ENCODE measurements at places on chromosomes 3 and 15.

DNA sequence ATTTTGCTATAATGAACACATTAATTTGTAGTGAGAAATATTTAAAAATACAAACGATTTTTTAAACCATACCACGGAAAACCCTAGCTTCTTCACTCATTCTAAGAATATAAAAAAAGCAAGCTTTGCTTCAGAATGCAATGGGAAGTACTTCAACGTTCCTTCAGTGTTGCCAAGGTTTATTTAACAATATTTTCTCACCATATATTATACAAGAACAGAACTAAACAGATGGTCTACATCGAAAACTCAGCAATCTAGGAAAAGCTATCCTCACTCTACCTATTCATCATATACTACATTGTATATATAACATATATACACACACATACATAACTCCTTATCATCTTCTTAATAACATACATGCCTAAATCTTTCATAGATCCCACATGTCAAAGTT is 1047.4 kb downstream of the IGSF11 start:
- no peaks in the 10 kb centered on the region for H3K36me3 ChIP-seq
- H3K27me3 ChIP-seq, result no peaks in the 10 kb centered on the region
- no peaks in the 10 kb centered on the region for H3K4me1 ChIP-seq
- DNase-seq, result no peak
- no peak overlapping the region for H3K27ac ChIP-seq

GRCh38 chr3:119627461-119627860 is 29.8 kb downstream of the PLA1A start:
- DNase-seq, result no peak
- H3K27ac ChIP-seq, result peak overlapping the region; percentile 25
- no peak overlapping the region for H3K4me3 ChIP-seq
- H3K27me3 ChIP-seq, result no peaks in the 10 kb centered on the region
- no peaks in the 10 kb centered on the region for H3K4me1 ChIP-seq
- H3K36me3 ChIP-seq, result no peaks in the 10 kb centered on the region

- no peaks in the 10 kb centered on the region for H3K36me3 ChIP-seq
- no peak overlapping the region for H3K27ac ChIP-seq
These were observed 79.0 kb downstream of the NAALADL2 start for GRCh38 chr3:174938102-174938501.

DNA sequence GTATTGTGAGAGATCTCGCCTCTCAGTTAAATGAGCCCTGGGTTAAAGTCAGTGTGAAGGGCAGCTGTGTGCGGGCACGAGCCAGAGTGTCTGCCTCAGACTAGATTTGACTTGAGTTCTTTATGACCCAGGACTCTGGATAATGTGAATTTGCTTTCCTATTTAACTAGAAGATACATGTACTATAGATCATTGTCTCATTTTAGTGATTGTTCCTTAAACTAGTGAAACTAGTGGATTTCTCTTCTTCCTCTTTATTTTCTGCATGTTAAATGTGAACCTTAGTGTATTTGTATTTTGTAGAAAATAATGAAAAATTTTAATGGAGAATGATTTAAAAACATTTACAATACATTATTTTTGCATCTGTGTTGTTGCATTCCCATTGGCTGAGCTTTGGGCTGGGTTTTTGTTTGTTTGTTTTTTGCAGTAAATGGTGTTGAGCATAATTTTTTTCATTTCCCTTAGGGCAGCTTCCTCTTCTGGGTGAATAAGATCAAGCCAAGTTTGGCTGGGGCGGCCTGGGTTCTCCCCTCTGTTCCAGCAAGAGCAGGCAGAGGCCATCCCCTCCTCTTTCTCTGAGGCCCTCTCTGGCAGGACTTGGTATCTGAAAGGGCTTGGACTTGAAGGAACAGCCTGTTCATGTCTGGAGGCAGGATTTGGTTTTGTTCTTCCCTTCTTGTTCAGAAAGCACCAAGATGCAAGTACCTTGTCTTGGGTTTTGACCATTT is 15.0 kb downstream of the GCSAM start:
- no peaks in the 10 kb centered on the region for H3K4me1 ChIP-seq
- H3K4me3 ChIP-seq, result no peak overlapping the region
- H3K27me3 ChIP-seq, result no peaks in the 10 kb centered on the region
- no peaks in the 10 kb centered on the region for H3K36me3 ChIP-seq
- no peak overlapping the region for H3K27ac ChIP-seq

DNA sequence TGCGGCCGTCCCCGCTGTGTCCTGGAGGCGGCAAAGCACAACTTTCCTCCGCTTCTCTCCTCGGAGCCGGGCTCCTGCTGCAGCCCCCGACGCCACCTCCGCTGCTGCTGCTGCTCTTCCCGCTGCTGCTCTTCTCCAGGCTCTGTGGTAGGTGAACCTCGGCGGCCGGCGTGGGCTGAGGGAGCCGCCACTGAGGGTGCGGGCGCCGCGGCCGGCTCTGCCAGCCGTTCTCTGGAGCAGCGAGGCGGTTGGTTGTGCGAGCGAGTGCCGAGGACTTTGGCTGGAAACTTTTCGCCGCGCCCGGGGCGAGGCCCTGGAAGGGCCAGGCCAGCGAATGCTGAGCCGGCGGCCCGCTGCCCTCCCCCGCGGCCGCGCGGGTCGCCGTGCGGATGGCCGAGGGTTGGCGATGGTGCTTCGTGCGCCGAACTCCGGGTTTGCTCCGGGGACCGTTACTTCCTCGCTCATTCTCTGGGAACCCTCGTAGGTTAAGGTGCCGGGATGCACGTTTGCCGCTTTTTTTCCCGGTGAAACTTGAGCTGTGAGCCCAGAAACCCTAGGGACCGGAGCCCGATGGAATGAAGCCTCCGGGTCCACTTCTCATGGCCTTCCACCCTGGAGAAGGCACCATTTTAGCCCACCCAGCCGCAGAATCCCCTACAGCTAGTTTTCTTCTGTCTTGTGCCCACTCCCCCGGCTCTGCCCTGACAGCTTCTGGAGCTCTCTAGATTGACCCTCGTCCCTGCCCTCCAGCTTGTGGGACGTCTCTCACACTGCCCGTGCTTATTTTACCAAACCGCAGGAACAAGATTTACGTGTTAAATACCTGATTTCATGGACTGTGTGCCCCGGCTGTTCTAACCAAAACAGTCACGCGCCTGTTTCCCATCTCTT is 660 bp downstream of the NECTIN3 start:
- no peaks in the 10 kb centered on the region for H3K36me3 ChIP-seq
- peak overlapping the region; percentile 90 for H3K4me3 ChIP-seq
- H3K27ac ChIP-seq, result peak overlapping the region; percentile 92
- peaks cover 3% of the 10 kb centered on the region for H3K4me1 ChIP-seq
- no peak for DNase-seq
- no peaks in the 10 kb centered on the region for H3K27me3 ChIP-seq

DNA sequence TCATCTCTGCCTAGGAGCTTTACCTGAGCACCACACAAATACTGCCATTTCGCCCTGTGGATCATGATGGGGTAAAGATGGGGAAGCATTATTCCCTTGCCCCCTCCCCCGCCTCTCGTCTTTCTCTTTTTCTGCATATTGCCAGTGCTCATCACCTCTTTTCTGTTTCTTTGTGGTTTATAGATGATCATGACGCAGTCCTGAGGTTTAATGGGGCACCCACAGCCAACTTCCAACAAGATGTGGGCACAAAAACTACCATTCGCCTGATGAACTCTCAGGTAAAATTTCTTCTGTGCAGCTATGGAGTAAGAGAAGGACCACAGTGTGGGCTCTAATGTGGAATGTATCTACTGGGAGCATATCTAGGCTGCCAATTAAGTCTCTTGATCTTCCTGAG is 88.2 kb downstream of the RPL39L start:
- DNase-seq, result no peak
- no peak overlapping the region for H3K4me3 ChIP-seq
- H3K27me3 ChIP-seq, result no peaks in the 10 kb centered on the region
- no peak overlapping the region for H3K27ac ChIP-seq

DNA sequence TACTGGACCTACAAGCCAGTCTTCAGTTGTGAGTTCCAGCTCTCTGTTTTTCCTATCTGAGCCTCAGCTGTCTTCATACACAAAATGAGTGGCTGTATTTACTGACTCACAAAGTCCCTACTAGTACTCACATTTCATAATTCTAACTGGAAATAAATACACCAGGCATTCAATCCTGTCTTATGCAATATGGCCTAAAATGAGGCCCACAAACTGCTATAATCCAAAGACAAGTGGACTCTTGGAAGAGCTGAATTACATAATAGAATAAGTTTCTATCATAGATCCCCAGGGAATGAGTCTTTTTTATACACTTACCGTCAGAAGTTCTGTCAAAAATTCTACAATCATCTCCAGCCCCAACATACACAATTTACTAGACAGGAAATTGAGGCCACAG is 211.9 kb downstream of the LRRN1 start:
- no peak overlapping the region for H3K27ac ChIP-seq
- no peak for DNase-seq
- H3K4me3 ChIP-seq, result no peak overlapping the region
- no peaks in the 10 kb centered on the region for H3K36me3 ChIP-seq
- no peaks in the 10 kb centered on the region for H3K4me1 ChIP-seq

DNA sequence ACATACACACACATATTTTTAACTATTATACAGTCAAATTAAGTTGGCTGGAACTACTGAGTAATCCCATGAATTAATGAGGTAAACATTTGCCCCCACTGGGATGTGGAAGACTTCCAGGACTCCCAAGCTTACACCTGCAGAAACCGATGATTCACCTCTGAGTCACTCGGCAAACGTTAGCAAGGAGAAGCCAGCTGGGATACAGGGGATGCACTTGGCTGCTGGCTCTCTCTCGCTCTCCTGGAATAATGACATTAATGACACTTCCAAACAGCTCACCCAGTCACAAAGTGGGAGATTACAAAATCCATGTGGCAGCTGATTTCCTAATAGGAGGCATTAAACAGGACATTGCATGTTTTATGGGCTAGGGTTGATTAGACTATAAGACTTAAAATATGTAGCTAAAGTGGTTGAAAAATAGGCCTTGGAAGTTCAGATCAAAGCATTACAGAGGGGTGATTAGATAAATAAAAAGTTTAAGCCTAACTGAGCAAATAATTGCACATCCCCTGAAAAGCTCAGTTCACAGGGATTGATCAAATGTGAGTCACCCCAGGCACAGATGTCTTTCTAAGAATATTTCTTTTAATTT is 500.9 kb downstream of the SOX2 start:
- peaks cover 5% of the 10 kb centered on the region for H3K27me3 ChIP-seq
- DNase-seq, result peak; percentile 19
- no peaks in the 10 kb centered on the region for H3K4me1 ChIP-seq
- no peak overlapping the region for H3K4me3 ChIP-seq

DNA sequence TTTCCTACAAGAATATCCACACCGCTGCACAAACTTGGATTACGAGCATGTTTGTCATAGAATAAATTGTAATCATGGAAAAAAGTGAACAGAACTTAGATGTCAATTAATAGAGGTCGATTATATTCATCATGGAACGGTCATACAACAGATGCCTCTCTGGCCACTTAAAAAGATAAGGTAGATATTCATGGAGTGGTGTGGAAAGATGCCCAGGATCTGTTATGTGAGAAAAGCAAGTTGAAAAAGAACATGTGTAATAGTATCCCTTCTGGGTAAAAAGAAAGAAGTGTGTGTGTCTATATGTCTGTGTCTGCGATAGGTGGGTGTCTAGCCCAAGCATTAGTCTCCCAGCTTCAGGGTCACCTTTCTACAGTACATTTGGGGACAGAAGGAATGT is 113.3 kb downstream of the ANP32A start:
- H3K36me3 ChIP-seq, result no peaks in the 10 kb centered on the region
- no peaks in the 10 kb centered on the region for H3K4me1 ChIP-seq
- H3K27me3 ChIP-seq, result no peaks in the 10 kb centered on the region
- no peak for DNase-seq

- H3K4me1 ChIP-seq, result no peaks in the 10 kb centered on the region
- no peaks in the 10 kb centered on the region for H3K36me3 ChIP-seq
- no peak overlapping the region for H3K27ac ChIP-seq
These were observed 60.8 kb downstream of the ATP13A5 start for GRCh38 chr3:193317682-193318300.

DNA sequence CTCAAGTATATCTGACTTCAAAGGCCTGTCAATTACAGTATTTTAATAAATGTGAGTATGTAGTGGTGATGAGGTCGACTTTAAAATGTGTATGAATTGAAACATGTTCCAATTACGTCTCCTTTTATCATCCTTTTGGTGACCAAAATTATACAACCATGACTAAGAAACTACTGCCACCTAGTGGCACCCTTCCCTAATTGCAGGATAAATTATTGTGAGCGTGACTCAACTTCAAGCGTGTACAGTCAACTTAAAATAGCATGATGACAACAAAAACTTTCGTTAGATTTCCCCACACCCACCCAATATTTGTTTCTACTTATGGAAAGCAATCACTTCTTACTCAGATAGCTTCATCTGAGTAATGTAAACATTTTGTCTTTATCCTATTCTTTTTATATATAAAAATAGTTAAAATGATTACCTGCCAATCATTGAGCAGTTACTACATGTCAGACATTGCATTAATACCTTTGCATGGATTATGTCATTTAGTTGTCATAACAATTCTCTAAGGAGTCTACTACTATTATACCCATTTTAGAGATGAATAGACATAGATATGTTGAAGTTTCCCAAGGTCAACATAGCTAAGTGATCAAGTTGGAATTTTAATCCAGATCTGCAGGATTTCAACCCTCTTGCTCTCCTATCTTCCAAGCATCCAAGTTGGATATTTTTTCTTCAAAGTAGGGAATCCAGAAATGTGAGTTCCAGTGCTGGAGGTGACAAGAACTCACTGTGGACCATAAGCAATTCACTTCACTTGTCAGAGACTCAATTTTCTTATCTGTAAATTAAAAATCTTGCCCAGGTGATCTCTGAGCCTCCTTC is 106.0 kb downstream of the MEX3B start:
- H3K36me3 ChIP-seq, result no peaks in the 10 kb centered on the region
- no peak for DNase-seq
- H3K27me3 ChIP-seq, result no peaks in the 10 kb centered on the region
- no peak overlapping the region for H3K4me3 ChIP-seq
- no peaks in the 10 kb centered on the region for H3K4me1 ChIP-seq

DNA sequence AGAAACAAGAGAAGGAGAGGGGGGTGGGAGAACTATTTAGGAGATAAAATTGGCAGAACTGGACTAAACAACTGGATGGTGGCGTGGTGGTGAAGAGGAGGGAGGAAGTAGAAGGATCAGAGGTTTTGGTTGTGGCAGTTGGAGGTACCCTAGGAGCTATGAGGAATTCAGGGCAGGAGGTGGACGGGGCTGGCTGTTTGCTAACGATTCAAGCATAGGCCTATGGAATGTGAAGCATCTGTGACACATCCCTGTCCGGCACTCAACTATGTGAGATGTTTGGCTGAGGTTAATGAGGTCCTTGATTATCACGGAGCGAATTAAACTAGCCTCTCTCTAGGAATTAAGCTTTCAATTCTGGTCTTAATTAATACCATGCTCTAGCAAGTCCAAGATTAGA is 13.5 kb downstream of the TARS3 start:
- no peak overlapping the region for H3K27ac ChIP-seq
- no peaks in the 10 kb centered on the region for H3K4me1 ChIP-seq
- H3K36me3 ChIP-seq, result no peaks in the 10 kb centered on the region
- H3K4me3 ChIP-seq, result no peak overlapping the region

DNA sequence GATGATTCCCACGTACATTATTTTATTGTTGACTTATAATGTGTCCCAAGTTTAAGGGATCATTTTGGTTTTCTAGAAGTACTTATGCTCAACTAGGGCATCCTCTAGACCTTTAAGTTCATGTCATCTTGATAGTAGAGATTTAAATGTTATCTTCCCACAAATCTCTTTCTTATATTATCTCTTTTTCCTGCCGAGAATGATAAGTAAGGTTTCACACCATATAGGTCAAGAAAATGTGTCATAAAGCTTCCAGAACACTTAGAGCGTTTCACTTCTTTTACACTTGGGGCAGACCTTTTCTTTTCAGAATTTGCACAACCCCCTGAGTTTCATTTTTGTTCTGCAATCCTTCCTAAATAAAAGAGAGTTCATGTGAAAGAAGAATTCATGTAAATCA is 142.0 kb upstream of the CBLB start:
- H3K36me3 ChIP-seq, result no peaks in the 10 kb centered on the region
- DNase-seq, result no peak
- H3K27ac ChIP-seq, result no peak overlapping the region
- H3K4me3 ChIP-seq, result no peak overlapping the region

Data from breast epithelium (tissue), 4 donors.